ENCODE measurements at places on chromosomes 4 and X.

GRCh38 chr4:169416997-169417396 lies 146.2 kb upstream of the SH3RF1 start:
- no peak for DNase-seq

- DNase-seq, result no peak
These were observed 12.0 kb downstream of the C4orf54 start for GRCh38 chr4:99645638-99646037.

- DNase-seq, result no peak
These were observed 196.5 kb upstream of the SLC7A11 start for GRCh38 chr4:138438608-138439007.

DNA sequence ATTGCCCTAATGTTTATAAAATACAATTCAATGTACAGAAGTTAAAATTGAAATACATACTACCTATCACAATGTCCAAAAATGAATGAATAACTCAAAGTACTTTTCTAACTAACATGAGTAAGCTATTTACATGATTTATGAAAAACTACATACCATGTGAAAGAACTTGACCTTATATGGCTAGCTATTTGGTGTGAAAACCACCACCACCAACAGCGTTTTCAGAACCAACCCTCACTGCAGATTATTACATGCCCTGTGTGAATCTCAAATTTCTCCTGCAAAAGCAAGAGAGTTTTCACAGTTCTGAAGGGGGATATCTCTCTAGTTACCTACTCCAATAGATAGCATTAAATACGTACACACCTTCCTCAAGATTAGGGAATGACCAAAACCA lies 198.5 kb downstream of the SPATA18 start:
- no peak for DNase-seq

- no peak for DNase-seq
These were observed 100.1 kb downstream of the PPARGC1A start for GRCh38 chr4:23789762-23790161.

DNA sequence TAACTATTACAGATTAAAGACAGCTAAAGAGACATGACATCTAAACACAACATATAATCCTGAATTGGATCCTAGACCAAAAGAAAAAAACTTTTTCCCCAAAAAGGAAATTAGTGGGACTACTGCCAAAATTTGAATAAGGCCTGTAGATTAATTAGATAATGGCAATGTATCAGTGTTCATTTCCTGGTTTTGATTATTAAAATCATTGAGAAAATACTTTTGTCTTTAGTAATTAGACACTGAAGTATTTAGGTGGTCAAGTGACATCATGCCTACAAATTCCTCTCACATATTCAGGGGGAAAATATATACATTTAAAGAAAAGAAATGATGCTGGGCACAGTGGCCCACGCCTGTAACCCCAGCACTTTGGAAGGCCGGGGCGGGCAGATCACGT lies 10.4 kb upstream of the USO1 start:
- DNase-seq, result no peak

GRCh38 chrX:72029483-72030411 lies 102.0 kb downstream of the RTL5 start:
- DNase-seq, result no peak

DNA sequence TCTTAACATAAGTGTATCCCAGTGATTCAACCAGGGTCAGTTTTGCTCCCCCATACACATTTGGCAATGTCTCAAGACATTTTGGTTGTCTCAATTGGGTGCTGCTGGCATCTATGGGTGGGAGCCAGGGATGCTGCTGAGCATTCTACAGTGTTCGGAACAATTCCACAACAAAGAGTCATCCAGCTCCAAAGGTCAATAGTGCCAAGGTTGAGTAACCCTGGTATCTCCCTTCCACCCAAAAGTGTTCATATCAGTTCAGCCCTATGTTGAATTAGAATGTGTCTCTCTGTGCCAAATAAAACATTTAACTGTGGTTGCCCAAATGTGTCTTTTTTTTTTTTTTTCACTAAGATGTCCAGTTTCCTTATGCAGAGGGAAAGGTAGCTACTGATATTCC lies 129.4 kb upstream of the RAI2 start:
- DNase-seq, result no peak

DNA sequence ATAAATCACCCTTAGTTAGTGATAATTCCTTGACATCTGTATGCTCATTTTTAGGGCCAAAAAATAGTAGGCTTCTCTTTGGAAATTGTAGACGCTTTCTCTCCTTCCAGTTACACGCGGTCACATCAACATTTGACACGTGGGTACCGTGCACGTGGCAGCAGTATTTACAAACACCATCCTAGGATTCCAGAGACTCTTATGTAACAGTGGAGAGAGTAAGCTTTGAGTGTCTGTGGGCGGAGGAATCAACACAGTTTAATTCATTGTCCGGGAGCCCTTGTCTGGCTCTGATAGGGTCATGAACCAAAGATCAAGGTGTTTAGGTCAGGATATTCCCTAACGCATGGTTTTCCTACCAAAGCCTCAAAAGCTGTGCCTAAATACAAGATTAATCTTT lies 12.2 kb downstream of the TET2 start:
- DNase-seq, result no peak

DNA sequence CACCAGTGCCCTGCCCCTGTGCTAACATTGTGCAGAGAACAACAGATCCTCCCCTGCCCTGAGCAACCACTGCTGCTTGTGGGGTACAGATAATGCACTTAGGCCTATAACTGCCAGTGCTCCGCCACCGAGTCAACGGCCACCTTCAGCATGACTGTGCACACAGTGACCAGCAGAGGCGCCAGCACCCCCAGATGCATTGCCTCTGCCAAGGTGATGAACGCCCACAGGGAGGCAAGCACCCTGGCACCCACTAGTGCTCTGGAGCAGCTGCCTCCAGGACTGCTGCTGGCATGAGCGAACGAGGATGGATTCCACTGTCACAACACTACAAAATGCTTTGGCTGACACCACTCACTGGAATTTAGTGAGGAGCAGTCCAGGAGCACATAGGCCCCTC lies 38.2 kb downstream of the SPIN2B start:
- no peak for DNase-seq

DNA sequence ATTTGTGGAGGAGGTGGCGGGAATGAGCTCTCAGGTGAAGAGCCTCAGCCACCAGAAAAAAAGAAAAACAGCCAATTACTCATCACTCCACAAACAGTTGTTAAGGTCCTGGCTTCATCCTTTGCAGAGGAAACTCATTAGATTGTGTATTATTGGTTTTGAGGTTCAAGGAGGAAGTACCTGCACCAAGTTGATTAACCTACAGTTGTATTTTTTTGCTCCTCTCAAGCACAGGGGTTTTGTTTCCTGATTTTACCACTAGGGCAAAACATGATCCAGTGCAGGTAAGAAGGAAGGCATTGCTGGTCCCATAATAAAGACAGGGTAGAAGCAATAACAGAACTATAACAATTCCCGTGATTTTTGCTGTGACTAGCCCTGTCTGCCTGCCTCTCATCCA lies 84.0 kb upstream of the QRFPR start:
- DNase-seq, result no peak
